ENCODE measurements at places on chromosomes 11 and 22.

GRCh38 chr11:106186630-106187029, 109.2 kb downstream of the AASDHPPT start:
- no peak for DNase-seq

- DNase-seq = peak; percentile 6
These were observed 32.9 kb upstream of the TRIM29 start for GRCh38 chr11:120170741-120171261.

DNA sequence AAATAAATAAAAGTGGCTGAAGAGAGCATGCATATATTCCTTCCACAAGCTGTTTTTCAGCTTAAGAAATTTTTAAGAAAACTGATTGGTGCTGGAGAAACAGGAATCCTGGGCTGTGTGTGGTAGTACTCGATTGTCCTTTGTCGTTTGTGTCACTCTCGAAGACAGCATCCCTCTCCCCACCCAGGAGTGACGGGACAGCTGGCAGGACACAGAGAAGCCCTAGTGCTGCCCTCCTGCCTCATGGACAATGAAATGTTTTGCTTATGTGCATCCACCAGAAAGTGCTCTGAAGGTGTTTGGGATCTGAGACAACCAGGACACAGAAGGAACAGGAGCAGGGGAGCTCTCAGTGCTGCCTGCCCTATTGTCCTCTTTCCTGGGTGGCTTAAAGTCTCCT, 12.8 kb downstream of the PLAAT4 start:
- DNase-seq = no peak

GRCh38 chr22:27988704-27989103, 69.6 kb upstream of the PITPNB start:
- no peak for DNase-seq

DNA sequence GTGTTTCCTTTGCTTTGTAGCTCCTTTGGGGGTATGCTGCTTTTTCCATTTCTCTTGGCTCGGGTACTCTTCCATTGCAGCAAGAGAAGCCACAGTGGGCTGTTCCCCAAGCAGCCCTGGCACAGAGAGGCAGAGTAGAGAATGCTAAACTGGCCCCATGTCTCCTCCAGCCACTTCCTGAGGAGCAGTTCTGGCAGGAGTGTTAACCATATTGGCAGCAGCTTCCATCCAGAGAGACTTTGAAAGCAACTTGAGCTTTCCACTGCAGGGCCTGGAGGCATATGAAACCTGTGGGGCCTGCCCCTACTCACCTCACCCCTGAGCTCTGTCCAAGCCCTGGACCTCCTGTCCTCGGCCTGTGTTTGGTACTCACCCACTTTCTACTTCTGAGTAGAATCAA, 61.8 kb downstream of the ALX4 start:
- no peak for DNase-seq

DNA sequence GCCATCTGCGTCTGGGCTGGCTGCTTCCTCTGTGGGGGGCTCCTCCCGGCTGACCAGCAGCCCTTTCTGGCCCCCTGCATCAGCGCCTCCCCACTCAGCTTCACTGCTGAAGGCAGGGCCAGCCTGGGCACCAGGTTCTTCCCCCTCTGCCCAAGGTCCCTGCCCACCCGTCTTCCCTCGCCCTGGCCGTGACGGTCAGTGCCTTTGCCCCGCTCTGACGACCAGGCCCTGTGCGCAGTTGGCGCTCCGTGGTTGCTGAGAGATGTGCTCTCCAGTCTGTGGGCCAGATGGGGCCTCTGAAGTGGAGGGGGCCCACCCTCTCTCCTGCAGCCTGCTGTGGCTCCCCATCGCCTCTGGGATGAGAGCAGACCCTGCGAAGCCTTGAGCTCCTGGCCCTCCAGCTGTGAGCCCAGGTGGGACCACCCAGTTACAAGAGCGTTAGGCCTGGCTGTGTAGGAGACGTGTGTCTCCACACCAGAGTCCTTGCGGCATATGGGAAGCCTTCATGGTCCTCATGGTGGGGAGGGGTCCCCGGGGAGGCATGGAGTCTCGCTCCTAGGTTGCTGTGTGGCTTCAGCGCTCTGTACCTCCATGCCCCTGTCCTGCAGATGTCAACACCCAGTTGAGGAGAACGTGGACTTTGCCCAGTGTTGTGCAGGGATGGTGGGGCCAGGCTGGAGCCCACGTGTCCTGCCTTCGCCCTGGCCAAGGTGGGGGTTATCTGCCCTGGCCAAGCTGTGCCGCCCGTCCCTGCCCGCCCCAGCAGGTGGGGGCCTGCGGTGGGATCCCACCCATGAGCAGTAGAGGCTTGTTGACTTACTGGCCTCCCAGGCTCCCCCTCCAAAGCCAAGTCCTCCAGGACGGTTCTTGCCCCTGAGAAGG, 14.2 kb downstream of the LRP5 start:
- no peak for DNase-seq

DNA sequence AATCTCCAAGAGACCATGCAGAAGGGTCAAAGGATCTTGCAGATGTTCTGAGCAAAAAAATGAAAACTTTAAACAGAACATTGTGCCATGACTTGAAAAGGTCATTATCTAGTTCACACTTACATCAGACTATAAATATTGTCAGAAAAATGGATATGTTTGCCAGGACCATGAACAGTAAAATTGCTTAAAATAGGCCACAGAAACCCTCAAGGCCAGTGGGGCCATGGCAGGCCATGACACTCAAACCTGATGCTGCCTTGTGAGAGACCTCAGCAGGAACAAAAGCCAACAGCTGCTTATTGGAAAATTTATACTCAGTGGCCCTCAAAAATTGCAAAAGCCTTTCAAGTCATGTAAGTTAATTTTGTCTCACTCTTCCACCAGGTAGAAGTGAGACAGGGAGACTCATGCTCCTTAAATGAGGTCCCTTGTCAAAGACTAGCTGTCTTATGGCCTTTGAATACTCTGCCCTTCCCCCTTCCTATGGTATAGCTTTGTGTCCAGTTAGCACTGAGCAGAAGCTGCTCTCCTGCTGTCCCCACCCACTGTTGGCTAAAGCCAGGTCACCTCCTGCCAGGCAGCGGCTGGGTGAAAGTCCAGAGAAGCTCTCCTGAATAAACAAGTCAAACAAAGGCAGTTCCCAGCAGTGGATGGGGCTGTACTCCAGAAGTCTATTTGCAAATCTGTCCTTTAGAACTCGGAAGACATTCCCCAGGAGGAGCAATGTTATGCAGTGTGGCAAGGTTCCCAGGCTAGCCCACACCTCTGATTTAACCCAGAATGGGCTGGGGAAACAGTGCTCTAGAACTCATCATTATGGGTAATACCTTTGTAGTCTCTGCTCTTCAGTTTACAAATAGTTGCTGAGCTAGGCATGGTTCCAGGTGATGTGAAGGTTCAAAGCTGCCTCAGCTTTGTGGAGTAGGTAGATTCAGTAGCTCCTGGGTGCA, 21.4 kb downstream of the ADM start:
- DNase-seq = no peak

DNA sequence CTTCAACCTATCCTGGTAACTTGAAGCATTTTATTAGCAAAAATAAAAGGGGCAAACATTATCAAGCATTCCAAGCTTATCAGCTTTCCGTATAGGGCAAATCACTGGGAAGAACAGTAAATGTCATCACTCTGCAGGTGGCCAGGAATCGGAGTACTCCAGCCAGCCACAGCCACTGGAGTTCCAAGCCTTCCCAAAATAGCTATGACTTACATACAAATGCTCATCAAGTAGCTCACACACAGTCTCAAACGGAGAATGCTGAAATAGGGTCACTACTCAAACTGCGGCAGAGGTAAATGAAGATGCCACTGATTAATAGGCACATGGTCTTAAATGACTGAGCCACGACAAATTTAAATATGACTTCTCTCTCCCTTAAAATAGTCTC, 2.1 kb downstream of the USP28 start:
- DNase-seq = no peak

- DNase-seq = no peak
These were observed 64.6 kb downstream of the CTTN start for GRCh38 chr11:70462818-70463477.

- no peak for DNase-seq
These were observed 153.6 kb upstream of the SORL1-AS1 start for GRCh38 chr11:121606354-121606753.

- DNase-seq = no peak
These were observed 98.1 kb downstream of the GAB2 start for GRCh38 chr11:78319453-78319955.

DNA sequence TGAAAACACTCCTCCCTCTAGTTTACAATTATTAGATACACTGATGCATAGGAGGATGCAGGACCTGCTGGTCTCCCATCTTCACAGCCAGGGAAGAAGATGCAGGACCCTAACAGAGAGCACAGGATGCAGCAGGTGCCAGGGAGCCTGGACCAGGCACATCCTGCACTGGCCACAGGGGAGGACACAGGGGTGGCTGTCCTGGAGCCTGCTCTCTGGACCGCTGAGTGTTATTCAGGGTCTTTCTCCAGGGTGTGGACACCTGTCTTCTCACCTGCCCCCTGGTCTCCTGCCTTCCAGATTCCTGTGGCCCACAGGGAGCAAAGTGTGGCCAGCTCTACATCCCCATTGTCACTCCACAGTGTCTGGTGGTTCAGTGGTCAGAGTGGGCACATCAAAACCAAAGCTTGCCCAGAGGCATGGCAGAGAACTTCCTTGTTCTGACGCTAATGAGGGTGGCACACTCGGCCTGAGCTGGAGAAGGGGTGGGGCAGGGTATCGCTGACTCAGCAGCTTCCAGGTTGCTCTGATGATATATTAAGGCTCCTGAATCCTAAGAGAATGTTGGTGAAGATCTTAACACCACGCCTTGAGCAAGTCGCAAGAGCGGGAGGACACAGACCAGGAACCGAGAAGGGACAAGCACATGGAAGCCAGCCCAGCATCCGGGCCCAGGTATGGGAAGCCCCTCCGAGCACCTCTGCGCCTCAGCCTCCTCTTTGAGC, at the start of gene APOBEC3A:
Gene APOBEC3A, plus strand, starts transcription at position 564 of the 725 bp plus-strand sequence. Its CDS starts 83 bp downstream, at position 647.
- no peak for DNase-seq
